ENCODE measurements at places on chromosomes 5 and 9.

GRCh38 chr9:75545287-75545686 is 345.2 kb upstream of the PCSK5 start:
- H3K36me3 ChIP-seq = no peaks in the 10 kb centered on the region
- no peak for DNase-seq
- no peaks in the 10 kb centered on the region for H3K27me3 ChIP-seq
- H3K27ac ChIP-seq = no peak overlapping the region
- no peak overlapping the region for H3K4me3 ChIP-seq

- no peak for DNase-seq
- no peak overlapping the region for H3K4me3 ChIP-seq
- H3K36me3 ChIP-seq = no peaks in the 10 kb centered on the region
- no peaks in the 10 kb centered on the region for H3K27me3 ChIP-seq
- H3K4me1 ChIP-seq = no peaks in the 10 kb centered on the region
- H3K27ac ChIP-seq = no peak overlapping the region
These were observed 48.7 kb downstream of the MARCHF3 start for GRCh38 chr5:126981701-126982100.

DNA sequence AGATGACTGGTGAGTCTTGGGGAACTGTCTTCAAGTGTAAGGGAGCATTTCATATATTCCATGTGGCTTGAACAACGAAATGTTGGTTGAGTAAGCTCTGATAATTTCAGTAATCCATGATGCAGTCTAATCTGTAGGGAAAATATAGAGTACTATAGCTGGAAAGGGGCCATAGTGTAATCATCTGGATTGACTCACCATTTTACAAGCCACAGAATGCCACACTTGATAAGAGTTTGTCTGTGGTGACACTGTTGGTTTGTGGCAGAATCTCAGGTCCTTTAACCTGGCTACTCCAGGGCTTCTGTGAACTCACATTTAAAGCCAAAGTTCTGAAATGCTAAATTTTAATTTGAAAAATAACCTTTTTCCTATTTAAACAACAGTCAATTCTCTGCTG is 16.3 kb upstream of the MAML1 start:
- no peak overlapping the region for H3K4me3 ChIP-seq
- no peaks in the 10 kb centered on the region for H3K27me3 ChIP-seq
- no peaks in the 10 kb centered on the region for H3K4me1 ChIP-seq
- 0 out of 2 replicates have a peak overlapping the region, but pooled peaks have one; percentile 9 for H3K27ac ChIP-seq
- DNase-seq = no peak
- peaks cover 50% of the 10 kb centered on the region for H3K36me3 ChIP-seq

DNA sequence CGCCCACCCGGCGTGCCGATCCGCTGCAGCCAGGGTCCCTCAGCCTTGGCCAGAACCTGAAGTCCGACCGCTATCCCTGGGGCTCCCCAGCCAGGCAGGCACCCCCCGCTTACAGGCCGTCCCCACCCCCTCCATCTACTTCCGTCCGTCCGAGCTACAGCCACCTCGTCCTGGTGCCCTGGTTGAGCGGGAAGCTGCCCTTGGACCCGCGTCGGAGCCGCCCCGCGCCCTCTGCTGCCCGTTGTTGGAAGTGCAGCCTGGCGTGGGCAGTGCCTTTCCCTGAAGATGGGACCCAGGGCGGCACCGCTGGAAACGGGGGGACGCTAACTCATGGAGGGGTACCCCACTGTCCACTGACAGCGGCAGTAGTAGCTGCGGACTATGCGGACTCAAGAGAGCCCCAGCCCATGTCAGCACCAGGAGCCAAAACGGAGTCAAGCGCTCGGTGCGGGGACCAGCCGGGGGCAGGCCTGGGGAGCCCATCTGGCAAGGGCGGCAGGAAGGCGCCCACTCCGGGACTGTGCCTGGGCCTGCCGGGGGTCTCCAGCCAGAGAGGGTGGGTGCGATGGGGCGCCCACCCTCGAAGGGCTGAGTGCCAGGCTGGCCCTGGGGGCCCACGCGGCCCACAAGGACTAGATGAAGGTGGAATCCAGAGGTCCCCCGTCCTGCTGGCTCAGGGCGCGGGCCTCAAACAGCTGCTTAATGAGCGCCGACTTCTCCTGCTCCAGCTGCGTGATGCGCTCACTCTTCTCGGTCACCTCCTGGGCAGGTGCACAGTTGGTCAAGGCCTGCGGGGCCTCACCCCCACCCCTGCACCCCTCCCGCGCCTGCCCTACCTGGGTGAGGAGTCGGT is 6.1 kb downstream of the SAPCD2 start:
- no peaks in the 10 kb centered on the region for H3K36me3 ChIP-seq
- no peak for DNase-seq
- no peaks in the 10 kb centered on the region for H3K27me3 ChIP-seq
- H3K27ac ChIP-seq = no peak overlapping the region
- no peak overlapping the region for H3K4me3 ChIP-seq

DNA sequence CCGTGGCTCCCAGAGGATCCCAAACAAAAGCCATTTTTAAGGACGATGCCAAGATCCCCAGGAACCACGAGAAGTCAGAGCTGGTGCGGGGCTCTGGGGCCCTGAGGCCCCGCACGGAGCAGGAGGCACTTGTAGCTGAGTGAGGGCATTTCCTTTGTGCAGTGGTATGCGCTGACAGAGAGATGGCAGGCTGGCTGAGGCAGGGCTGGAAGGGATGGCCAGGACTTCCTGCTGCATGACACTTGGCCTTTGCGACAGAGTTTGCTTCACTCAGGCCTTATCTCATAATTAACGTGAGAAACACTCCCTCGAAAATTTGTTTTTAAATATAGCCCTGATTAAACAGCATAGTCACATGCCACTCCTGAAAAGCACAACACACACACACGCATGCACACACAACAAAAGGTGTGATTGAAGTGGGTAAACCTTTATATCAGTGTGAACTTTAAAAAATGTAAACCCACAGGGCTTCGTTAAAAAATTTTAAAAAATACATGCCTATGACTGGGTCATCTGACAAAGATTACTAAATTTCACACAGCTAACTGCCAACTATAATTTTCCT is 536.6 kb downstream of the PDE4D start:
- H3K36me3 ChIP-seq = no peaks in the 10 kb centered on the region
- no peaks in the 10 kb centered on the region for H3K27me3 ChIP-seq
- DNase-seq = no peak
- H3K4me3 ChIP-seq = no peak overlapping the region

Data from PC-9 (cell line).